Spleen (tissue), 13 donors: ENCODE measurements at places on chromosomes 11 and 22. TPM values are rescaled to one million over a fixed set of nuclear protein-coding genes. Genes with fewer than 3 reads are reported as not detected.

- DNase-seq: no peak
Measured at GRCh38 chr11:43923406-43924111, 18.9 kb upstream of the C11orf96 start.

DNA sequence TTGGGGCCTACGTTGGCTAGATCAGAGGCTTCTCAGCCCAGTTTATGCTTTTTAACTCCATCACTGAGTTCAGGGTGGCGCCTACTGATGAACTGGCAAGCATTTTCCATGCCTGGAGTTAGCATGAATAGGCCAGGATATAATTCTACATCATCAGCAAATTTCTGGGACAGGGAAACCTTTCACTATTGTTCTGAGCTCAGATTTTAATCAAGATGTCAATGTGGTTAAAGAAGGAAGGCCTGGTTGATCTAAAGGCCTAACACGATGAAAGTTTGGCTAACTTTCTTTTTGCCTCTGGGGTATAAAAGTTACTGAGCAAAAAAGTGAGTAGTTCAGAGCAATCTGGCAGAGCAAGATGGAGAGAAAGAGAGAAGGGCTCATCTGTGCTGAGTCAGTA lies 21.7 kb upstream of the IFITM3 start:
- DNase-seq: no peak

DNA sequence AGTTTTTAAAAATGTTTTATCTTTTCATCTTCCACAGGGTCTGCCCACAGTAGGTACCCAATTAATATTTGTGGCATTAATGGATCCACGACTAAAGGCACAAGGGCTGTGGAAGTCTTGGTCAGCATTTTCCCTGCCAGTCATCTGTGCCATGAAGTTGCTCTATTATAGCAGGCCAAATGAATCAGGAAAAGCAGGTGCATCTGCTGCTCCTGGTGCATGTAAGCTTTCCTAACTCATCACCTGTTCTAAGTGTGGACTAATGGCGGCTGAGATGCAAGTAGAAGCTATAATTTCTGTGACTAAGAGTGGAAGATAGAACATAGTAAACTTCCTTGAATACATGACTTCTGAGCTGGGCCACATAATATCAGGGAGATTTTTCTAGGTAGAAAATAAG lies 182.5 kb upstream of the TENM4 start:
- no peak for DNase-seq

The PGR gene
- polyA plus RNA-seq: 0.13 TPM

DNA sequence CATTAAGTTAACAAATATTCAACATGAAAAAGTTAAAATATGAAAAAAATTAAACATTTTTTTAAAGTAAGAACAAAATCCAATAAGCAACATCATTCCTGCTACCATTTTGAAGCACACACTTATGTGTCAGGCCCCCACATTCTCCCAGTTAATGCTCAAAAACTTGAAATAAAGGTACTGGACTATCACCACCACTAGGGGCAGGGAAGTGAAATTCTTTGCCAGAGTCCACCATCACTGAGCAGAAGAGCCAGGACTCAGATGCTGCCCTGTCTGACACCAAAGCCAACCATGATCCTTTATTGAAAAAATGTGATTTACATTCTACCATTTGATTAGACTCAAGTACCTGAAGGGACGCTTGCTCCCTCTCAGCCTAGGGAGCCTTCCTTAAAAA lies 39.1 kb downstream of the PITPNB start:
- no peak for DNase-seq

The ABCG4 gene
- polyA plus RNA-seq: 0.03 TPM

The OR5B21 gene
- not detected for polyA plus RNA-seq

- DNase-seq: no peak
Measured at GRCh38 chr11:116278076-116278475, 494.7 kb downstream of the BUD13 start.

GRCh38 chr11:9850224-9850895 lies 186.5 kb downstream of the SWAP70 start:
- no peak for DNase-seq

- DNase-seq: peak; percentile 82
Measured at GRCh38 chr22:29208879-29209623, 3.4 kb downstream of the EMID1 start.

DNA sequence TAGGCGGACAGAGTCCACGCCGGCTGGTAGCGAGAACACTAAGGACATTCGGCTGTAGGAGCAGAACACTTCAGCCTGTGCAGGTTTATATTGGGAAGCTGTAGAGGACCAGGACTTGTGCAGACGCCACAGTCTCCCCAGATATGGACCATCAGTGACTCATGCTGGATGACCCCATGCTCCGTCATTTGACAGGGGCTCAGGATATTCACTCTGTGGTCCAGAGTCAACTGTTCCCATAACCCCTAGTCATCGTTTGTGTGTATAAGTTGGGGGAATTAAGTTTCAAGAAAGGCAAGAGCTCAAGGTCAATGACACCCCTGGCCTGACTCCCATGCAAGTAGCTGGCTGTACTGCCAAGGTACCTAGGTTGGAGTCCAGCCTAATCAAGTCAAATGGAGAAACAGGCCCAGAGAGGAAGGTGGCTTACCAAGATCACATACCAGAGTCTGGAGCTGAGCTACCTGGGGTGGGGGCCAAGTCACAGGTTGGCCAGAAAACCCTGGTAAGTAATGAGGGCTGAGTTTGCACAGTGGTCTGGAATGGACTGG lies 17.2 kb downstream of the P2RY2 start:
- peak; percentile 31 for DNase-seq

- no peak for DNase-seq
Measured at GRCh38 chr11:29656597-29656996, 360.2 kb downstream of the KCNA4 start.

- peak; percentile 64 for DNase-seq
Measured at GRCh38 chr11:11963842-11964773, 44.3 kb downstream of the DKK3 start.

DNA sequence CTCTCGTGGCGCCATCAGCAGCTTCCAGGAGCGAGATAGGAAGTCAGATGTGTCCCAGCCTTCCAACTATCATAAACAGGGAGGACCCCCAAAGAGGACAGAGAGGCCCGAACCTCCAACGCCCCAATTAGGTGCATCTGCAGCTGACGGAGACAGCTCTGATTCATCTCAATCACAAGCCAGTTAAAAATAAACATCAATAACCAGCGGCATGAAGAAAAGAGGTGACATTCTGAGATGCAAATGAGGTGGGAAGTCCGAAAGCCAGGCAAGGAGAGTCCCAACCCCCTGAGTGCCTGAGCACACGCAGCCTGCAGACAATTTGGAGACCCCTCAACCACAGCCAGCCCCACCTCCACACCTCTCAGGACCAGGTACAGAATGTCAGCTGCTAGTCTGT lies 28.1 kb upstream of the IGSF9B start:
- DNase-seq: no peak

The SLC37A2 gene
- 6.6 TPM for polyA plus RNA-seq

DNA sequence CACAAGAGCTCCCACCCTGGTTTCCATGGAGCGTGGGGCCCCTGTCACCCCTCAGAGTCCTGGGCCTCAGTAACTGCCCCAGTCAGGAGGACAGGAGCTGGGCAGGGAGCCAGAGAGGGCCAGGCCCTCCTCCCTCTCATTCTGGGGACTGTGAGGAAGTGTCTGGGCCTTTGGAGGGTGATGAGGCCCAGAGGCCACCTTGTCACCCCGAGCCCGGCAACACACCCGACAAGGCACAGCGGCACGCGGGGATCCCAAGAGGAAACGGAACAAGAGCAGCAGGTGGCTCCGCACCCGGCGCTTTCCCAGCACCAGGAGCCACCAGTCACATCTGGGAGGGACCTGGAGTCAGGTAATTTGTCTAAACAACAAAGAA lies 72.1 kb downstream of the CELSR1 start:
- no peak for DNase-seq

The GALNT18 gene
- polyA plus RNA-seq: 2.9 TPM

DNA sequence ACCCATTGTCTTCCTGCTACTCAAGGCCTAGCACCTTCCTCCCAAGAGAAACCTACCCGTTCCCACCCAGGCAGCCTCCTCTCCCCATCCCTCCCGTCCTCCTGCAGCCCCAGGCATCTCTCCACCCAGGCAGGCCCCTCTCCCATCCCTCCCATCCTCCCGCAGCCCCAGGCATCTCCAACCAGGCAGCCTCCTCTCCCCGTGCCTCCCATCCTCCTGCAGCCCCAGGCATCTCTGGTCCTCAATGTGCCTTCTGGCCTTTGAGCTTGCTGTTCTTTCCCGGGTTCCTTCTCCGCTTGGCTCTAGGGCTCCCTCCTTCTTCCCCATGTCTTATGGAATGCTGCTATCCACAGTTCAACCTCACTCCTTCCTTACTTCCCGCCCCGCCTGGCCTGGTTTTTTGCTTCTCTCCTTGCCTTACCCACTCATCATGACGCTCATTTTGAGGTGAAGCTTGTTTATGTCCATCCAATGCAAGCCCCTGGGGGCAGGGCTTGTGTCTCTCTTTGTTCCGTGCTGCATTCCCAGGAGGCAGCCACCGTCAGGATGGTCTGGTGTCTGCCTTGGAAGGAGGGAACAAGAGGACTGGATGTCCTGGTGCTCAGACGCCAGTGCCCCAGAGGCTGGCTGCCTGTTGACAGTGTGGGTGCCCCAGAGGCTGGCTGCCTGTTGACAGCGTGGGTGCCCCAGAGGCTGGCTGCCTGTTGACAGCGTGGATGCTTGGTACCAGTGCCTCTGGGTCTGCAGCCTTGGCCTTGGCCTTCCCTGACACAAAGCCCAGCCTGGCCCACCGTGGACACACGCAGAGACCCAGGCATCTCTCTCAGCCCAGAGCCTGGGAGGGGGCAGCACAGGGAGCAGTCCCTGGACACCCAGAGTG lies 815.7 kb downstream of the BRD1 start:
- DNase-seq: peak; percentile 37

The SMDT1 gene
- 171 TPM for polyA plus RNA-seq

The TNKS1BP1 gene
- 21.7 TPM for polyA plus RNA-seq

The SLC17A6 gene
- not detected for polyA plus RNA-seq

DNA sequence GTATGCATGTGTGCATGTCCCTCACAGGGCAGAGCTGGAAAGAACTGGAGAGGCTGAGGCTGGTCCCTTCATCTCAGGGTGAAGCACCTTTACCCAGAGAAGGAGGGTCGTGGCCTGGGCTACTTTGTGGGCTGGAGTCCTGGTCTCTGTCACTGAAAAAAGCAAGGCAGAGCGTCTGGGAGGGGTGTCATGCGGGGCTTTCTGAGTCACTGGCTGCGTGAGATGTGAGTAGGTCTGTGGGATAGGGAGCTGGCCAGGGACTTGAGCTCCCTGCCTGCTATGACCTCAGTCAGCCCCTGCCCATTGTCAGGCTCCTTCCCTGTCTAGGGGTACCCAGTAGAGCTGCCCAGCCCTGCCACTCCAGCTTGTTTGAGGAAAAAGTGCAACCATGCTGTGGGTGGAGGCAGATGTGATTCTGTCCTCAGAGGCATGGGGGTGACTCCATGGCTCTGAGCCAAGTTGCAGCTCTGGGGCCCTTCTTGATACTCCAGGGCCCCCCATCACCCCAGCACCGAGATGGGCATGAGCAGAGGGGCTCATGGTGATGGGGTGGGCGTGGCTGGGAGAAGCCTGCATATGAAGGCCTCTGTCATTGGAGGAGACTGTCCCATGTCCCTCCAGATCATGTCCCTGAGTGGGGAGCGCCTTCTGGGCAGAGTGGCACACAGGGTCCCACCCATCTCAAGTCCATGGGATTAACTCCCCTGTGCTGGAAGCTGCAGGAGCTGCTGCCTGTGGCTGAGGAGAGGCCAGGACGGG lies 27.8 kb downstream of the KCNQ1 start:
- DNase-seq: no peak

GRCh38 chr11:129458756-129459535 lies 83.3 kb downstream of the BARX2 start:
- DNase-seq: no peak

- DNase-seq: no peak
Measured at GRCh38 chr11:95693298-95693697, 96.3 kb downstream of the FAM76B start.

- peak; percentile 47 for DNase-seq
Measured at GRCh38 chr22:49760630-49761571, 66.8 kb downstream of the BRD1 start.

GRCh38 chr11:100716838-100717237 lies 29.8 kb downstream of the ARHGAP42 start:
- no peak for DNase-seq

- peak; percentile 82 for DNase-seq
Measured at GRCh38 chr11:59728913-59729312, 15.3 kb upstream of the OR10V1 start.

DNA sequence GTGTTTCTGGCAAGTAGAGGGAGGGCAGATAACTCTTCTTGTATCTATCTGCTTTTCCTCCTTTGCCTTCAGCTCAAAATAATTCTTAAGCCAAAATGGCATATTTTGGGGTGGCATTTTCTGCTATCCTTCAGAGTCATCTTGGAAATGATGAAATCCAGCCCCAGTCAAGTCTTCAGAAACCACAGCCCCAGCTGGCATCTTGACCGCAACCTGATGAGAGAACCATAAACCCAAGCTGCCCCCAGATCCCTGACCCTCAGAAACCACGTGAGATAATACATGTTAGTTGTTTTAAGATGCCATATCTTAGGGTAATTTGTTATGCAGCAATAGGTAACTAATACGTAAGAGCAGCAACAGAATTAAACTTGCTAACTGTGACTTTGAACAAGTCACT lies 15.1 kb upstream of the PAMR1 start:
- DNase-seq: no peak

The C11orf65 gene
- polyA plus RNA-seq: 0.22 TPM

- no peak for DNase-seq
Measured at GRCh38 chr11:41866525-41866924, 407.1 kb upstream of the LRRC4C start.

The CD44 gene
- 71.8 TPM for polyA plus RNA-seq

GRCh38 chr22:31893460-31893859 lies 50.9 kb upstream of the YWHAH start:
- peak; percentile 13 for DNase-seq

The SPECC1L gene
- polyA plus RNA-seq: 14.1 TPM

The BAIAP2L2 gene
- 1.9 TPM for polyA plus RNA-seq

DNA sequence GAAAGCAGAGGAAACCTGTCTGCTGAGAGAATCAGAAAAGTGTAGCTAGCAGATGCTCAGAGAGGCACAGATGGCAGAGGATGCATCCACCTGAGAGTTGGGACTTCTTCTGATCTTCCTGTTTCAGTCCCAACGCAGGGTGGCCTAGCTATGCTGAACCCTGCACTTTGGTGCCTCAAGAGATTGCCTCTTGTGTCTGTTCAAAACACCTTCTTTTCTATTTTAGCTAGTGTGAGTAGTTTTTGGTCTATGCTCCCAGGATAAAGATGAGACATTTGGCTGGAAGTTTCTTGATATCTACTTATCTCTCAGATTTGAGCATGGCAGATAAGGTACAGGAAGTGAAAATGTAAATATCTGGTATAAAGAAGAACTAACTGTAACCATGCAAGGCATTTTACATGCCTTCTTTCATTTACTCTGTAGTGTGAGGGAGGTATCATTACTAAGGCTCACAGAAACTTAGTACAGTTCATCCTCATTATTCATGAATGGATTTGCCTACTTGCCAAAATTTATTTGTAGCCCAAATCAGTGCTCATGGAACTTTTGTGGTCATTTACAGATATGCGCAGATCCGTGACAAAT lies 47.0 kb upstream of the PSMA1 start:
- DNase-seq: no peak

The MS4A4A gene
- 24.3 TPM for polyA plus RNA-seq

The SLC15A3 gene
- 115 TPM for polyA plus RNA-seq

- DNase-seq: no peak
Measured at GRCh38 chr11:23865341-23865975, 631.4 kb upstream of the LUZP2 start.
